ENCODE measurements at places on chromosomes 1 and 21. TPM values are rescaled to one million over a fixed set of nuclear protein-coding genes. Genes with fewer than 3 reads are reported as not detected.

HUNK gene
- 0.07 TPM for total RNA-seq

FNDC5 gene
- total RNA-seq, result not detected

MX1 gene
- total RNA-seq, result 7.9 TPM

PHLDA3 gene
- total RNA-seq, result 334 TPM

S100A7A gene
- total RNA-seq, result under 0.01 TPM

PCP4L1 gene
- total RNA-seq, result 6.0 TPM

INSRR gene
- not detected for total RNA-seq

PFKL gene
- total RNA-seq, result 198 TPM

CRYAA gene
- total RNA-seq, result not detected

FMO3 gene
- total RNA-seq, result 0.50 TPM

PPIAL4G gene
- total RNA-seq, result not detected

RAB7B gene
- 22.7 TPM for total RNA-seq

SPRR2B gene
- 1.0 TPM for total RNA-seq

All from nasal cavity respiratory epithelium epithelial cell of viscerocranial mucosa (primary cell).